Nephron progenitor cell (in vitro differentiated cells): ENCODE measurements at places on chromosomes 11 and 22.

- DNase-seq: no peak
These were observed 127.0 kb downstream of the TRPC6 start for GRCh38 chr11:101456812-101457211.

GRCh38 chr11:67271541-67272284 is 5.4 kb downstream of the GRK2 start:
- no peak for DNase-seq

- no peak for DNase-seq
These were observed 22.2 kb downstream of the CASP5 start for GRCh38 chr11:105000797-105001196.

GRCh38 chr11:132228746-132229325 is 858.4 kb downstream of the NTM start:
- no peak for DNase-seq
